ELR (cell line): ENCODE measurements at places on chromosomes 16 and 17.

DNA sequence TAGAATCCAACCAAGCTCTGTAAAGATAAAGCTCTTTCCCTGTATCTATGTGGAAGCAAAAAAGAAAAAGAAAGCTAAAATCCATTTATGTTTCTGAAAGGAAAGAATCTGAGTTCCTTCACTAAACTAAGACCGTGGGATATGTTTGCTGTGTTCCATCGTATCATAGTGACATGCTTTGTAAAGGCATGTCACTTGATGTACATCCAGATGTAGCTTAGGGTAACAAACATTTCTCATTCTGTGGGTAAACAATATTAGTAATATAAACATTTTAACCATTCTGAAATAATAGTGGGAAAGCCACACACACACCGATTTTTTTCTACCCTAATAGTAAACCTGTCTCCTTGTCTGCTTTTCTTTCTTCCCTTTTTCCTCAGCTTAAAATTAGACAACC lies 78.1 kb downstream of the TUBD1 start:
- DNase-seq = no peak

DNA sequence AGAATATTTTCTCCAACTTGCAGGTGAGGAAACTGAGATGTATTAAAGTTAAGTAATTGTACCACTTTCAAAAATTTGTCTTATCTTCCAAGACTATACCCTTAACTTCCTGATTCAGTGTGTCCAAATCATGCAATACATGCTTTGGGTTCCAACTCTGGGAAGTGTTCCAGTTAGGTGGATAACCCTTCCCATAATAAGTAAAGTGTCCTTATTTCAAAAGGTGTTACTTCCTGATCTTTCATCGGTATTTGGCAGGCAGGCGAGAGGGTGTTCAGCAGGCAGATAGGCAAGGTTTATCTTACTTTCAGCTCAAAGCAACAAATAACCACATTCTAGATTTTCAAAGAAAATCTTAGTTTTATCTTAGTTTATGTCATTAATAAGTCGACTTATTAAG lies 46.3 kb upstream of the ARHGAP44 start:
- no peak for DNase-seq

DNA sequence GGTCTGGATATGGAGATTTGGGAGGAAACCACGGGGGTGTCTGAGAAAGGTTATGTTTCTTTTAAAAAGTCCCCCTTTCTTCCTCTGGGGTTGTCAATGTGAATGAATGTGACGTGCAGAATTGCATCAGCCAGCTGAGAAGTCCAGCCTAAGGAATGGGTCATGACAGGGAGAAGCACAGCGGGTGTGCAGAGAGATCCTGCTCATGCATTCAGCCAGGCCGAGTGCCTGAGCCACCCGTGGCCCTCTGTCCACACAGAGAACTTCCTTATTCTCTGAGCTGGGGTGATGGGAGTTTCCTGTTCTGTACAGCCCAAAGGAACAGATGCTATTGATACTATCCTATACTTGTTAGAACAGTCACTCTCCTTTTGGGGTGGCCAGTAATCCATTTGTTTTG lies 117.9 kb downstream of the CPPED1 start:
- no peak for DNase-seq

DNA sequence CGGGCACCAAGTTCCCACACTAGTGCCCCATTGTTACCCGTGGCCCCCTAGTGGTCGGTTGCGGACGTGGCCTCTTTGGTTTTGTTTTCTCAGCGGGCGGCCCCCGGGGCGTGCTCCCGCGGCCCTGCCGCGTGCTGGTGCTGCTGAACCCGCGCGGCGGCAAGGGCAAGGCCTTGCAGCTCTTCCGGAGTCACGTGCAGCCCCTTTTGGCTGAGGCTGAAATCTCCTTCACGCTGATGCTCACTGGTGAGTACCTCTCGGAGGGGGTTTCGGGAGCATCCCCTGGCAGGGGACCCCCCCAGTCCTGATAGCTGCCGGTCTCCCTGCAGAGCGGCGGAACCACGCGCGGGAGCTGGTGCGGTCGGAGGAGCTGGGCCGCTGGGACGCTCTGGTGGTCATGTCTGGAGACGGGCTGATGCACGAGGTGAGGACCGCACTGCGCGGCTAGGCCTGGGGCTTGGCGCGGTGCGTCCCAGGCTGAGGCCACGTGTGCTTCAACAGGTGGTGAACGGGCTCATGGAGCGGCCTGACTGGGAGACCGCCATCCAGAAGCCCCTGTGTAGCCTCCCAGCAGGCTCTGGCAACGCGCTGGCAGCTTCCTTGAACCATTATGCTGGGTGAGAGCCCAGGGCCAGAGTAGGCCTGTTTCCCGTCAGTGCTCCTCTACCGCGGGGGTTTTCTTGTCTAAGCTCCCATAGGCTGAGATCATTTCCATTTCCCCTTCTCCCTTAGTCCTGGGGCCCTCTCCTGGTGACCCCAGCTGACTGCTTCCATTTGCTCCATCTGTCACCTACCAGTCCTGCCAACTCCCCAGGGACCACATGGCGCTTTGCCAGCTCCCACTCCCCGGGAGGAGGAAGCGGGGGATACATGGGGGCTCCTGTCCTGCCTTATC lies 1.7 kb downstream of the SPHK1 start:
- DNase-seq = peak; percentile 93

- DNase-seq = no peak
These were observed 221.2 kb downstream of the NTN1 start for GRCh38 chr17:9242497-9242881.

GRCh38 chr17:17149520-17150447 lies 56.3 kb downstream of the PLD6 start:
- no peak for DNase-seq

DNA sequence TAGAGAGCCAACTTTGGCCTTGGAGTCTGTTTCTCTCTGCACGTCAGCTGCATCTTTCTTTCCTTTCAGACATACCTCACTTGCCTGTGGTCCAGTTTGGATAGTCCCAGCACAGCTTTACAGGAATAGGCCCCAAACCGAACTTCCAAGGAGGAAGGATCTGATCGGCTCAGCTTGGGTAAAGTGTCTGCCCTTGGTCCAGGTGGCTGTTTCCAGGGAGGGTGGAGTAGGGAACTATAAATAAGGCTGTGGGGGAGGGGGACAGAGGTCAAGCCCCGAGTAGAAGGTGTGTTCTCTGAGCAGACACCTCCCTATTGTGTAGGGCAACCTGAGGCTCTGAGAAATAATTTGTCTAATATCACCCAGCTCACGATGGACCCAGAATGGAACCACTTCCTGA lies 29.2 kb upstream of the NKD1 start:
- DNase-seq = no peak

DNA sequence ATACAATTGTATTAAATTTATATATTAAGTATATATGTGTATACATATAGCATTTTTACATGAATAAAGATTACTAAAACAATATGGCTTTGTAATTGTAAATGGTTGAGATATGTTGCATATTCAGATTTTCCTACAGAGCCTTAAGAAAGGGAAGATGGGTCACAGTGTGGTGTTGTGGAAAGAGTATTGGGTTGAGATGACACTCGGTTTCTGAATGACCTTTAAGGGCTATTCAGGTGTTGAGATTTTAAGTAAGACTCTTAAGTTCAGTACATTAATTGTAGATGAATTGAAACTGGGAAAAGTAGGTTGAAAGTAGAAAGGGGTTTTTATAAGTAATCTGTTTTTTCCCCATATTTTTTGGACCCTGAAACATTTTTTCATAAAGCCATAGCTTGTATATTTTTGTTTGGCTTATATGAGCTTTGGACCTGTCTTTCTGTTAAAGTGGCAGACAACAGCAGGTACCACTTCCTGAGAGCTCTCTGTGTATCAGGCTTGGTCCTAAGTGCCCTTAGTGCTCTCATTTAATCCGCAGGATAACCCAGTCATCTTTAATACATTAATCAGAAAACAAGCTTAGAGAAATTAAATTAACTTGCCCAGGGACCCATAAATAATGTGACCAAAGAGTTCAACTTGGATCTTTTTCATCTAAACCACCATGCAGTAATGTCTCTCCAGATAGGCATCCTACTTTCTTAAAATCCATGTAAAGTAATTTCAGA lies 48.5 kb upstream of the MRC2 start:
- DNase-seq = no peak

GRCh38 chr16:58046936-58047335 lies 21.4 kb downstream of the MMP15 start:
- no peak for DNase-seq

DNA sequence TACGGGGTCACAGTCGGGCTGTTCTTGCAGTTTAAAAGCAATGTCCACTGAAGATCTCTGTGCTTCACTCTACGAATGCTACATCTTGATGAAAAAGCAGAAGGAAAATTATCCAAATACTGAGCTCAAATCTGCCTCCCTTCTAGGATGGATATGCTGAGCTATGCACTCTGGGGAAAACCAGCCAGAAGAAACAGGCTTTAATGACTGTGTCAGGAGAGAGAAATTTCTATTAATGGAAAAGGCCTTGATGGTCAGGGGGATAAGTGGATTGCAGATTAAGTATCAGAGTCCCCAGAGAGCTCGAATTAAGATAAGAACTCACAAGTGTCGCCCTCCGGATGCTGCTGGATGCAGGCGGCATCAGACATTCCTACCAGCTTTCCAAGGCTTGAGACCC lies 39.6 kb upstream of the RCVRN start:
- DNase-seq = no peak

DNA sequence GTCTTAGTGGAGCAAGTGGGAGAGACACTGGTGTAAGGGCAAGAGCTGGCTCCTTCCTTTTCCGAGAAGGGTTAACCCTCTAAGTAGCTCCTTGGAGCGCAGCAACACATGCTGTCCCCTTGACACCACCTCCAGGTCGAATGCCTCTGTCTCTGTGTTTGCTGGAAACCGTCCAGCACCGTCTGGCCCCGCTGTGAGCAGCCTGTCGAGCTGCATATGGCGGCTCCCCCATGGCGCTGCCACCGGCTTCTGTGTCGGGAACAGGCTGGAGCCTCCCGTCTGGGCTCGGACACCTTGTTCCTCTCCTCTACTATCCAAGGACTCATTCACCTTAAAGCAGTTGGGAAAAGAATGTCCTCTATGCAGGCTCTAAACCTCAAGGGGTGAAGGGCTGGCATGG lies 28.9 kb upstream of the WSCD1 start:
- DNase-seq = no peak

GRCh38 chr17:63881935-63882601 lies at the start of gene GH2:
Gene GH2, minus strand, starts transcription at chr17:63881944. Its CDS starts 143 bp downstream, at chr17:63881801.
- DNase-seq = peak; percentile 78

GRCh38 chr16:84329843-84330684 lies 35.4 kb downstream of the WFDC1 start:
- no peak for DNase-seq

- DNase-seq = peak; percentile 53
These were observed 5.0 kb downstream of the SLC5A2 start for GRCh38 chr16:31487720-31488467.

DNA sequence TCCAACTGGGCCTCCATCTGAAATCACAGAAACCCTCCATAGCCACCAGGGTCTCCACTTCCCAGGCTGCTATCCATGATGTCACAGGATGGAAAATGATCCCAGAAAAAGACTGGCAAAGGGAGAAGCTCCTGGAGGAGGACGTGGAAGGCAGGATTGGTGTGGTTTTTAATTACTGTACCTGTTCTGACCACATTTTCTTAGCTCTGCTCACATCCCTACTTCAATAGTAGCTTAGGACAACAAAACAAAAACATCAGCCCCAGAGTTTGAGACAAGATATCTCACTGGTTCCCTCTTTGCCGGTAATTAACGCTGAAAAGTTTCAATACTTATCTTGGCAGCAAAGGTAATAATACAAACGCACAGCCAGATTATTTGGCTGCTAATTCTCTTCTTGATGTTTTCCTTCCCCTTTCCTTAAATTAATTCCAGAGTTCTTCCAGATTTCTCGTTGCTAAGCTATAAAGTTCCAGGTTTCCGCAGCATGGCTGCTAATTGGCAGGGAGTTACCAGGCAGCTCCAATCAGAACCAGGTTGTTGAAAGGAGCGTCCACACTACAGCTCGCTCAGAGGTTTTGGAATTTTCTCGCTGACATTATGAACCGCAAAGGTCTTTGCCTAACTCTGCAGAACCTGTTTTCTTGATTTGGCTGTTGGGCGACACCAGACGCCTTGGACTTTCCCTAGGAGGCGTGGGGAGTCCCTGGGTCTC lies 263.4 kb downstream of the MRTFB start:
- no peak for DNase-seq

GRCh38 chr17:32015245-32016013 lies 8.2 kb downstream of the LRRC37B start:
- peak; percentile 43 for DNase-seq

GRCh38 chr17:40966848-40967247 lies at the start of gene KRT39:
Gene KRT39, minus strand, starts transcription at chr17:40966948. Its CDS starts 92 bp downstream, at chr17:40966856.
- no peak for DNase-seq

- peak; percentile 57 for DNase-seq
These were observed 856 bp downstream of the DNAJA2 start for GRCh38 chr16:46972429-46973206.

DNA sequence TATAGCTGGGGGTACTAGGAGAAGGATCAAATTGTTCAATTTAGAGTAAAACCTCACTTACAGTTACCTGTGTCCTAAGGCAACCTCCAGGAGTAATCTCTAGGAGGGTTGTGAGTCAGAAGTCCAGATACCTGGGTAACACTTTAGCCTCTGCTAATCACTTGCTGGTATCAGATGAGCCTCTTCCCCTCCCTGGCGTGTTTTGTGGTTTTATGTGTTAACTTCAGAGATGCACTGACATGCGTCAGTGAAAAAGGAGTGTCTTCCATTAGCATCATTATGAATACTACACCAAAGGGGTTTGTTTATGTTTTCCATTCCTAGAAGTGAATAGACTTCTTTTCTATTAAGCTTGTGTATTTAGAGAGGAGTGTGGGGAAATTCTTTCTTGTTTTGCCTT lies 208.2 kb downstream of the FTO start:
- DNase-seq = no peak

- DNase-seq = no peak
These were observed 1.8 kb upstream of the ALG1 start for GRCh38 chr16:5069854-5070253.

DNA sequence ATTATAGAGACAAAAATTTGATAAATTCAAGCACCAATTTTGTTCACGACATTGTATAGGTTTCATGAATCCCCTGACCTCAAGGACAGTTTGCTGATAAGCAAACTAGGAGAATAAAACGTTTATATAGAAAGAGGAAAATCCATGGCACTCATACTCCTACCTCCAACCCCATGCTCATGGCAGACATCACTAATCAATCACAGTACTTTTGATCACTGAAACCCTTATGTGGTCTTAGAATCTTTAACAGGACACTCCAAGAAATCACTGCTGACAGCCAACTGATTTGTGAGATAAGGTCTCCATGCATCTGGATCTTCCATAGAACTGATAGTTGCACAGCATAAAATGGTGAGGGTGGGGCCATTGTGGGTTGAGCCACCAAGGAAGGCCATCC lies 4.7 kb upstream of the NHERF1 start:
- no peak for DNase-seq
